ENCODE measurements at places on chromosomes 7 and 10.
A peak's percentile ranks its signal among the peaks of the same experiment; 100 is the strongest.

GRCh38 chr7:76155938-76156337 lies 45.8 kb upstream of the SRRM3 start:
- DNase-seq: peak; percentile 36

GRCh38 chr7:628402-628763 lies 98.1 kb upstream of the DNAAF5 start:
- DNase-seq: no peak

DNA sequence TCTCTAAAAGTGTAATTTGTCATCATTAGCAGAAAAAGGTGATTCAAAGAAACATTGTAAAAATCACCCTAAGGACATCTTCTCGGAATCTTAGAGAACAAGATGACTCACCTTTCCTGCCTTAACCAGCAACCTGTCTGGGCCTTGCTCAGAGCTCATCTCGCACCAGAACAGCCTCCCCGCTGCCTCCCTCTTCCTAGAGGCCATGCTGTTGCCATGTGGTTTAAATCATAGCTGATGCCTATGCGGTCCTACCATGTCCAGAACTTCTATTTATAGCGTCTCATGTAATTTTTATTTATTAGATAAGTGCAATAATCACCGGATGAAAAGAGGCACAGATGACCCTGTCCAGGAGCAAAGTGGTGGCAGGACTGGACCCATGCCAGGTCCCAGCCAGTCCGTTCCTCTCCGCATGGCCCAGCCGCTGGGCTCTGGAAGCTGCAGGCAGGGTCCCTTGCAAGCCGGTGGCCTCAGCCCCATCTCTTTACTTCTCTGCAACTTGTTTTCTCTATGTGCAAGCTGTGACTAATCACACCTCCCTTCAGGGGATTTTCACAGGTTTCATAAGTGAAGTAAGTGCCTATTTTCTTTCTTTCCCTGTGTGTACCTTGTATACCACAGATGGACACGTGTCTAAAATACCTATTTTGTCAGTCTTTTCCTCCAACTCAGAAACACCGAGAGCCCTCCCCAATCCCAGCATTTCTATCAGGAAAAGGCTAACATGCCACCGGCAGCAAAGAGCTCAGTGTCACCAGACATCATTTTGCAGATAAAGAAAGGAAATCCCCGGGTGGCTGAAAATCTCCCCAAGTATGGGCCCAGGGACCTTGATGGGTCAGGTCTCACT lies 27.1 kb downstream of the KLF6 start:
- DNase-seq: no peak

DNA sequence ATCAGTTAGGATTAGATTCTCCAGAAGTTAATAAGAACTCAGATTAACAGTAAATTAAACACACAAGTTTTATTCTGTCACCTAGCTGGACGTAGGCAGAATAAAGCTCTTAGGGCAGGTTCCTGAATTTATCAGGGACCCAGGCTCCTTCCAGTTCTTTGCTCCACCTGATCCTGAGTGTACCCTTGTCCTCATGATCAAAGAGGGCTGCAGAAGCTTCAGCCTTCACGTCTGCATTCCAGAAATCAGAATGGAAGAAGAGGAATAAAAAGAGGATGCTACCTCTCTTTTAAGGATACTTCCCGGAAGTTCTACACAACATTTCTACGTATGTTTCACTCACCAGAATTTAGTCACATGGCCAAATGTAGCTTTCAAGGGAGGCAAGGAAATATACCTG lies 1.7 kb upstream of the GSAP start:
- DNase-seq: no peak

DNA sequence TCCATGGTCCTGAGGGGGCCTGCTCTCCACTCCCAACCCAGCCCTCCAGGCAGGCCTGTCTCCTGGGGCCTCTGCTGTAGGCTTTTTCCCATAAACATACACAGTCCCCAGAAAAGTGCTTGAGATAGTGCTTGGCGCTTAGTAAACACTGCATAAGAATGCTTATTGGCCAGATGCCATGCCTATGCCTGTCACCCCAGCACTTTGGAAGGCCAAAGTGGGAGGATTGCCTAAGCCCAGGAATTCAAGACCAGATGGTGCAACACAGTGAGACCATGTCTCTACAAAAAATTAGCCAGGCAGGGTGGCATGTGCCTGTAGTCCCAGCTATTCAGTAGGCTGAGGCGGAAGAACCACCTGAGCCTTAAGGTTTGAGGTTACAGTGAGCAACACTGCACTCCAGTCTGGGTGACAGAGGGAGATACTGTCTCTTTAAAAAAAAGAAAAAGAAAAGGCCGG lies 24.6 kb upstream of the ASL start:
- DNase-seq: peak; percentile 95

GRCh38 chr7:136086712-136087111 lies 109.6 kb upstream of the MTPN start:
- peak; percentile 81 for DNase-seq

- DNase-seq: no peak
Observed at GRCh38 chr7:5218564-5219360, 28.7 kb downstream of the WIPI2 start.

GRCh38 chr10:60208676-60209269 lies 180.9 kb downstream of the ANK3 start:
- DNase-seq: peak; percentile 55

DNA sequence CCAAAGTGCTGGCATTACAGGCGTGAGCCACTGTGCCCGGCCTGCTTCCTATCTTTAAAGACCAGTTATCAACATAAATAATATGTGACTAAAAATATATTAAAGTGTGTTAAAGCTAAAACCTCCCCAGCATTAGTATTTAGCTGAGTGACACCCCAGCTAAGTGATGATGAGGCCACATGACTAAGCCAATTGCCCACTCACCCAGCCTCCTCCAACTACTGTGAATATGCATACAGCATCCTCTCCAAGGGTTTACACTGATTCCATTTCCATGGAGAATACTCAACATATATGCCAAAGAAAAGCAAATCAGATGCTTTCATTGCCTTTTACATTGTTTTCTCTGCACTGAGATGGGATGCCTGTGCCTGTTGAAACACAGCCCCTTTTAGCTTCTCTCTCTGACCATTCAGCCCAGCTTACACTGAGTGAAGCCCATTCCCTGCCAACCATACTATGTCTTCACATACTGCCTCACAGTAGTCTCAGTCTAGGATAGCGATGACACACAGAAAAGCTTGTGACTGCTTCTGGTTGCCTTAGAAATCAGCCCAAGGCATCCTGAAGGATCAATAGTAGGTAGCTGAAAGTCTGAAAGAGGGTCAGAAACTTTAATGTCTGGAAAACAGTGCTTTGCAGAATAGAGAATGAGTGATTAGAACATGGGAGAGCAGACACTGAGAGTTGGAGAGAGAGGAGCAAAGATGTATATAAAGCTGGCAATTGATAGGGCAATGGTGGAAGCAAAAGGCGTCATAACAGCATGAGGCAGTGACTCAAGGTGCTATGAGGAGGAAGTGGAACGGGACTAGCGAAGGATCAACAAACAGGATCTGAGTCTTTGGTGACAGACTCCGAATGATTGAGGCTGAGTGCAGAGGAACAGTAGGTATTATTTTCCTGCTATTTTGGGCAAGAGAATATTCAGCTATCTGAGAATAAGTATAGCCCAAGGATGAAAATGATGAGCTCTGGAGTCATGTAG lies 19.8 kb upstream of the ATE1 start:
- DNase-seq: no peak

- DNase-seq: no peak
Observed at GRCh38 chr7:16939161-16939560, 57.4 kb upstream of the AGR3 start.

DNA sequence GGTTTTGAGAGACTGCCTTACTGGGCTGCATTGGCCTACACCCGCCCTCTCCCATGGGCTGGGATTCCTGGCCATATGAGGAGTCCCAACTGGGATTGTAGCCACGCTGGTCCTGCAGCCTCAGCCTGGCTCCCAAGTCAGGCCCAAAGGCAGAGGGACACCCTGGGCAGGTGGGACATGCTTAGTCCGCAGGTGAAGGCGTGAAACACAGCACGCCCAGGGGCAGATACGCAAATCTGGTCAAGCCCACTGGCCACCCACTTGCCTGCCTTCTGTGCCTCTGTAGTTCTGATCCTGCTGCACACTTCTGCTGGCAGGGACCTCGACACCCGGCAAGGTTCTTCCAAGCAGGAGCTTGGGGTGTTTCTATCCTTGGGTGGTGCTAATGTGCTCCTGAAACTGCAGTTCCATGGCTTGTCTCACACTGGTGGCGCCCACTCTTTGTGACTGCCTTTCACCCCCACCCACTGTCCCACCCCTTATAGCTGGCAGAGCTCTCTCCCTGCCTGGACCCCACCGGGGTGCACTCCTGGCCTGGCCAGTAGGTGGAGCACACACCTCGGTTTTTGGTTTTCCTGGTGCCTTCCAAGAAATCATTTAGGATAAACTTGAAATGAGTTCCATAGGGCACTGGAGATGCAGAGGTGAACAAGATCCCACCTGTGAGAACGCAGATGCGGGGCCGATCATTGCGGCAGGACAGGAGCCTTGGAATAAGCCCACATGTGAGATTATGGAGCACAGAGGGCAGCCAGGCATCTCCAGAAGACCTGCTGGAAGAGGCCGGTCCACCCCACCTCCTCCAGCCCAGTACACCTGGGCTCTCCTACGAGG lies 47.9 kb downstream of the MKI67 start:
- peak; percentile 28 for DNase-seq

- peak; percentile 53 for DNase-seq
Observed at GRCh38 chr7:2807845-2808772, 36.0 kb downstream of the GNA12 start.

DNA sequence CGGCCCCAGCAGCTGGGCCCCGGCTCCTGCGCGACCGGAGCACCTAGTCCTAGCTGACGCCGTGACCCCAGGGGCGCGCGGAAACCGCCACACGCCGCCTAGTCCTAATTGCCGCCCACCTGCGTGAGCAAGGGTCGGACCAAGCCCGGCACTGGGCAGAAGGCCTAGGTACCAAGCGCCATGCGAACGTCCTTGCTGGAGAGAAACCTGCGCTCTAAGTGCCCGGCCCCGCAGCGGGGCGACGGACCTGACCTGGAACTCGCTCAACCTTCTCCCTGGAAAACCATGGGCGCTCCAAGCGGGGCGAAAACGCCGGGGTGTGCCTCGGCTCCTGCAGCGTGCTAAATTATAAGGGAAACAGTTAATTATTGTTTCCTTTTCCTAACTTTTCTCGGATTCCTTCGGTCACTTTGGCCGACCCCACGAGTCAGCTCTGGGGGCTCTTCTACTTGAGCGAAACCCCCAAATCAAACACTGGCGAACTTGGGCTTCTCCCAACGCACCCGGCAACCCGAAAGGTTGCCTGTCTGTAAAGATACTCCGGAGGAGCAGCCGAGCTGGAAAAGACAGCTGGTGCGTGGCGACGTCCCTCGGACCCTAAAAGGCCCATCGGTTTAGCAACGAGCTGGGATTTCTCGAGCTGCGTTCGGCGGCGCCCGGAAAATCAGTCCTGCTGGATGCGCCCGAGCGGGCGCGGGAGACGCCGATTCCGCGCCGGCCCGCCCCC lies 5.3 kb upstream of the EBF3 start:
- no peak for DNase-seq

GRCh38 chr7:91005024-91005423 lies 259.2 kb upstream of the FZD1 start:
- DNase-seq: no peak

DNA sequence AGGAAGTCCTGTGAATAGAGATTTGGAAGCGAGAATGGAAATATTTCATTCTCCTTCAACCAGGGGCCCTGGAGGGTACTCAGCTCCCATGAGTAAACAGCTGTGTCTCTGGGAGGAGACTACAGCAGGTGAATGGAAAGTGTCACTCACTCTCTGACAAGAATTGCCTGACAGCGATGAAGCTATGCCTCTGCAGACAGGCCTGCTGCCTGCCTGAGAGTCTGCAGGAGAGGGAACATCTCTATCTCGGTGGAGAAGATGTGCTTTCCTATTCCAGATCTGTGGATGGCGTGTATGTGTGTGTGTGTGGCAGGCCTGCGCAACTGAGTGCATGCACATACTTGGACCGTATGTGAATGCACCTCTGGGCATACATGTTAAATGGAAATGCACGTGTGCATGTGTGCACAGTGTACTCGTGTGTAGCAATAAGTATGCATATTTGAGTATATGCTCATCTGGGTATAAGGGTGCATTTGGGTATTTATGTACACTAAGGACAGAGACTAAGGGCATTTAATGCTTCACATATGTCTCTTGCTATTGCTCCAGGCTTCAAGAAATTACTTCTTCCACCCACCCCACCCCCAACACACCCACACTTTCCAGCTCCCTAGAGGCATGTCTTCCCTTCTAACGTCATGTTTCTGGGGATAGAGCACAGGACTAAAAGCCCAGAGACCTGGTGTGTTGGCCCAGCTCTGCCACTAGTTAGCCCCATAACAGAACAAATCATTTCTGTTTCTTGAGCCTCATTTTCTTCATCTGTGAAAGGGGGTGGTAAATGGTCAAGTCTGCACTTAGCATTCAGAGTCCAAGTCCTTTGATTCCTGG lies 4.6 kb upstream of the ADCYAP1R1 start:
- no peak for DNase-seq

GRCh38 chr7:118053353-118053752 lies 130.6 kb upstream of the LSM8 start:
- no peak for DNase-seq

DNA sequence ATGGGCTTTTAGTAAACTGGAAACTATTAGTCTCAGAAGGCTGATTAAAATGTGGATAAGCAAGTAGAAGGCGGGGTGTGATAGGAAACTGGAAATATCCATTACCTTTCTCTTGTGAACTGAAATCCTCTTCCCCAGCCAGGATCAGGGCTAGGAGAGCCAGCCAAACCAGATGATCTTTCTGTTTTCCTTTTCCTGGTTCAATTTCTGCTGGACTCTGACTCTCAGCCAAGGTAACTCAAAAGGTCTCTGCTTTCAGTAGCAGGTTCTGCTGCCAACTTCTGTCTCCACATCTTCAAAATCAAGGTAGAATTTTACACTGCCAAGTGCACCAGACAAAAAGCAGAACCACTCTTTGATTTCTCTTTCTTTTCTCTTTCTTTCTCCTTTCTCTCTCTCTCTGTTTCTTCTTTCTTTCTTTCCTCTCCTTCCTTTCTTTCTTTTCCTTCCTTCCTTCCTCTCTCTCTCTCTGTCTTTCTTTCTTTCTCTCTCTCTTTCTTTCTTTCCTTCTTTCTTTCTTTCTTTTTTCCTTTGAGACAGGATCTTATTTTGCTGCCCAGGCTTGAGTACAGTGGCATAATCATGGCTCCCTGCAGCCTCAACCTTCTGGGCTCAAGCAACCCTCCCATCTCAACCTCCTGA lies 30.8 kb downstream of the OTUD1 start:
- DNase-seq: no peak

DNA sequence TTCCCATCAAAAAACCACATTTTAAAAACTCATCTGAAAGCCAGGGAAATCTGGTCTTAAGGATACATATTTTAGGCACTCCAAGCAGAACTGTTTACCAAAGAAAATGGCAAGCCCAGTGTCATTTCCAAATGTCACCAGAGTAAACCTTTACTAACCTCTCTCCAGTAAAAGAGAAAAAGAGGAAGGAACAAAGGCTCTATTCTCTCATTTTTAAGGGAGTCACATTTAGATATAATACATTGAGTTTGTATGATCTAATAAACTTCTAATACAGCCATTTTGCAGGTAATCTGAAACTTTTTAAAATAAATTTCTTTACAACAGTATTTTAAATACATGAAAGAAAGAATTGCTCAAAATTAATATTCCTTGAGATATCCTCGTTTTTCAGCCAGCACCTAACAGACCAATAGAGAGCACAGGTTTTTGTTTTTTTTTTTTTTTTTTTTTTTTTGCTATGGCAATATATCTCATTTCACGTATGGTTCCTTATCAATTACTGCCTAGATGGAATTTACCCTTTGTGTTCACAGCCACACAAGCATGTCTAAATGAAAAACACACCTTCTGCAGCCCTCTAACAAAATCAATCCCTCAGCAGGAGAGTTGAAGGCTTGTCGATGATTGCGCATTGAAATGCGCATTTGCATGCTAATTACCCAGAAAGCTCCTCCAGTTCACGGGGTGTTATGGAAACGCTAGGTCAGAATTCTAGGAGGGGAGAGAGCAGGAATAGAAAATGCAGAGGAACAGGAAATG lies 39.8 kb upstream of the MSRB2 start:
- DNase-seq: no peak
